ENCODE measurements at places on chromosomes 2 and 18. TPM values are rescaled to one million over a fixed set of nuclear protein-coding genes. Genes with fewer than 3 reads are reported as not detected.

The AGXT gene
- total RNA-seq: not detected

The SLC4A3 gene
- 0.10 TPM for total RNA-seq

The PSTPIP2 gene
- total RNA-seq: 27.9 TPM

The DOCK10 gene
- total RNA-seq: 176 TPM

The EGR4 gene
- total RNA-seq: 0.52 TPM

The SERPINB10 gene
- total RNA-seq: 5.7 TPM

The SNTG2 gene
- total RNA-seq: 1.5 TPM

The SLC4A5 gene
- 6.7 TPM for total RNA-seq

The ANKRD62 gene
- not detected for total RNA-seq

The NXPH2 gene
- not detected for total RNA-seq

The MRPL44 gene
- 69.6 TPM for total RNA-seq

The PTPN2 gene
- total RNA-seq: 63.1 TPM

The ANKRD30B gene
- not detected for total RNA-seq

The CCDC138 gene
- total RNA-seq: 4.9 TPM

The ELOA2 gene
- under 0.01 TPM for total RNA-seq

The RAB12 gene
- 35.7 TPM for total RNA-seq

The BMP10 gene
- total RNA-seq: not detected

The NPHP1 gene
- total RNA-seq: 0.52 TPM

The MYOM1 gene
- 0.94 TPM for total RNA-seq

The SLC19A3 gene
- total RNA-seq: not detected

The SERPINB7 gene
- not detected for total RNA-seq

The CCDC121 gene
- 0.84 TPM for total RNA-seq

The EPB41L5 gene
- total RNA-seq: 7.1 TPM

The TRMT61B gene
- total RNA-seq: 13.7 TPM

The MLPH gene
- not detected for total RNA-seq

The DSC3 gene
- total RNA-seq: under 0.01 TPM

The TUBA3E gene
- not detected for total RNA-seq

The ASPRV1 gene
- total RNA-seq: 0.84 TPM

The NT5DC4 gene
- total RNA-seq: not detected

The HJURP gene
- total RNA-seq: 0.31 TPM

The TNFAIP6 gene
- total RNA-seq: 11.1 TPM

The NEURL3 gene
- total RNA-seq: 0.52 TPM

The GRB14 gene
- 2.0 TPM for total RNA-seq

The CHST9 gene
- 0.10 TPM for total RNA-seq

The ITPRIPL1 gene
- 4.7 TPM for total RNA-seq

The PID1 gene
- total RNA-seq: 8.4 TPM

The ACKR3 gene
- total RNA-seq: 2.7 TPM

The CD28 gene
- 85.3 TPM for total RNA-seq

The SP140 gene
- total RNA-seq: 96.6 TPM

The CPO gene
- 0.21 TPM for total RNA-seq

The MC4R gene
- total RNA-seq: not detected

The MAP3K20 gene
- total RNA-seq: 35.3 TPM

All from mononuclear cell (primary cell).